PC-3 (cell line): ENCODE measurements at places on chromosomes 4 and X. TPM values are rescaled to one million over a fixed set of nuclear protein-coding genes. Genes with fewer than 3 reads are reported as not detected.

DNA sequence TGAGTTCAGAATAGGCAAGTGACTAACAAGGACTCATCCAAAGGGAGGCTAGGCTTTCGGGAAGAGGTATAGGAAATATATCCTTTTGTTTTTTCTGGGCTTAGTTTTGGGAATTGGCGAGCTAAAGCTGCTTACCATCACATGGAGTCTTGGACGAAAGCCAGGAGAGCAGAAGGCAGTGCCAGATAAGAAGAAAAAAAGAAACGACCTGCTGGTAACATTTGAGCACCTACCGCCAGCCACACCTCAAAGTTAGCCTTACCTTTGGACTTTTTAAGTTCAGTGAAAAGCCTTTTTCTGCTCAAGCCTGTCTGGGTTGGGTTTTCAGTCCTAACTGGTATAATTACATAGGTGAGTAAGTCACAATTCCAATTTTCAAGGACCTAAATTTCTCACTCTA lies 85.1 kb upstream of the LCORL start:
- no peak overlapping the region for H3K27ac ChIP-seq
- H3K4me3 ChIP-seq, result no peak overlapping the region
- peaks cover 4% of the 10 kb centered on the region; the same call in 1 of the 2 replicates for H3K4me1 ChIP-seq

- no peak for DNase-seq
- H3K27ac ChIP-seq, result no peak overlapping the region
- no peaks in the 10 kb centered on the region; the same call in 1 of the 2 replicates for H3K27me3 ChIP-seq
These were observed 11.2 kb upstream of the RNF175 start for GRCh38 chr4:153771046-153771445.

GRCh38 chr4:147683188-147683591 lies 773 bp downstream of the PRMT9 start:
- DNase-seq, result peak; percentile 8
- H3K27me3 ChIP-seq, result no peaks in the 10 kb centered on the region
- peaks cover 10% of the 10 kb centered on the region; the same call in 1 of the 2 replicates for H3K4me1 ChIP-seq
- no peaks in the 10 kb centered on the region for H3K36me3 ChIP-seq
- H3K27ac ChIP-seq, result peak overlapping the region; percentile 65; the same call in 1 of the 2 replicates
- peak overlapping the region; percentile 93 for H3K4me3 ChIP-seq

GRCh38 chr4:188619456-188620149 lies 480.4 kb downstream of the TRIML1 start:
- no peak for DNase-seq
- no peaks in the 10 kb centered on the region for H3K4me1 ChIP-seq
- no peak overlapping the region for H3K4me3 ChIP-seq
- no peak overlapping the region for H3K27ac ChIP-seq
- H3K36me3 ChIP-seq, result no peaks in the 10 kb centered on the region

SUPT20HL2 gene
- total RNA-seq, result not detected in 2 replicates

FDCSP gene
- total RNA-seq, result not detected in 2 replicates

SPIN2B gene
- total RNA-seq, result 8.1 and 17.7 TPM in 2 replicates

HTN3 gene
- not detected in 2 replicates for total RNA-seq
